G401 (cell line): ENCODE measurements at places on chromosomes 6 and 20. TPM values are rescaled to one million over a fixed set of nuclear protein-coding genes. Genes with fewer than 3 reads are reported as not detected.

DNA sequence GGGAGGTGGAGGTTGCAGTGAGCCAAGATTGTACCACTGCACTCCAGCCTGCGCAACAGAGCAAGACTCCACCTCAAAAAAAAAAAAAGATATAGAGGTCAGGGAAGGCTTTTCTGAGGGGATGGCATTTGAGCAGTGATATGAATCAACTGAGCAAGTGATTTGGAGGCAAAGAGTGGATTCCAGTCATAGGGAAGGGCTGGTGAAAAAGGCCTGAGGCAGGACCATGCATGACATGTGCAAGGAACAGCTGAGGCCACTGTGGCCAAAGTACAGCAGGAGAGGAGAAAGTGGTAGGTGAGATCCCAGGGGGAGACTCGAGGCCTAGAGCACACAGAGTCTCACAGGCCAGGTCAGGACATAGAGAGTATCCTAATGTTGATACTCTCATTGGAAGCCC, 20.1 kb upstream of the PTPRT start:
- no peak for DNase-seq

- no peak for DNase-seq
Observed at GRCh38 chr6:157528931-157529653, 148.1 kb downstream of the ZDHHC14 start.

DNA sequence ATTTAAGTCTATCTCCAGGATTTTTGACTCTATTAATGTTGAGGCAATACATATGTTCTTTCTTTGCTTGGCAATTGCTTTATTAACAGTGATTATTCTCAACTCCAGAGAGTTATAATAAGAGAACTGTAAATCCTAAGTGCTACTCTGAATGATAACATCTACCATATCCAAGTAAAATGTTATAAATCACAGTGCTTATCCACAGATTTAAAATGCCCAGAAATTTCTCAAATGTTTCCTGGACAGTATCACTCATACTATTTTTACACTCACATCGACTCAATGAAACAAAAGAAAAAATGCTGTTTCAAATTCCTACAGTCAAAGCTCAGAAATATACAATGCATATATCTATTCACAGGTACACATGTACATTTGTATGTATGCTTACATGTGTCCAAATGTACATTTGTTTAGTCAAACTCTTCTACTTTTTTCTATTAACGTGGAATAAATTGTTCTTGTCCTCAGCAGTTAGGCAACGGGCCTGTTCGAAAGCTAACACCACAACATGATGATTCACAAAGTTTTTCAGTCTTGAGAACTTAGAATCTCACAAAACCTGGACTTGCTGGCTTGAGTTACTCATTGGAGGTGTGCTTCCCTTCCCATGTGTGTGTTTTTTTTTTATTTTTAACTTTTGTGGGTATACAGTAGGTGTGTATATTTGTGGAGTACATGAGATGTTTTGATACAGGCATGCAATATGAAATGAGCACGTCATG, 193.0 kb downstream of the GJA10 start:
- DNase-seq: no peak

DNA sequence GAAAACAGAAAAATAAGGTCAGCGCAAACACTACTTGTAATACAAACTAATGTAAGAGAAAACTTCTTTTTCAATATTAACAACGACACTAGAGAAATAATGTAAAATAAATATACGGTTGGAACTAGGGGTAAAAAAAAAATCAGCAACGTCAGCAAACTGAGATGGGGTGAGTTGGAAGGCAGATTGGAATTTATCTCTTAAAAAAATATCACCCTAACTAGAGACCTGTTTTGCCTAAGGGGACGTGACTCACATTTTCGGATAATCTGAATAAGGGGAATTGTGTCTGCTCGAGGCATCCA, 705 bp upstream of the UTRN start:
- DNase-seq: no peak

DNA sequence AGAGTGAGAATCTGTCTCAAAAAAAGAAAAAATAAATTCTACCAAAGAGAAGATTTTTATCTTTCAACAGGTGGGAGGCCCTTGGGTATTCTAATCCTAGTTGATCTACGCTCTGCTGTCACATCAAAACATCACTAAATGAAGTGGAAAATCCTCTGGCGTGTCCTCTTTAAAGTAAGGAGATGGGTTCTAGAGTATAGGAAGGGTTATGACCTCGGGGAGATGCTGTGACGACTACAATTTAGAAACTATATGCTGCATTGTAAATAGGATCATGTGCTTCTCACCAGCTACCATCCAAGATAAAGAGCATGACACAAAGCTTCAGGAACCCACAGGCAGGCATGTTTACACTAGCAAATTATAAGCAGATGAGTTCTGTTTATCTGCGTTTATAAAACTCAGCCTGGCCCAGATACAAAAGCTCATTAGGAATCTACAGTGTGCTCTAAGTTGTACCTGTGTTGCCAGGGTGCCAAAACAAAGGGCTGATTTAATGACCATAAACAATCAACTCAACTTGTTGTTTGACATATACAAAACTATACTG, 197.1 kb upstream of the PLN start:
- no peak for DNase-seq

- no peak for DNase-seq
Observed at GRCh38 chr6:168867247-168868102, 386.2 kb downstream of the THBS2 start.

The PREX1 gene
- 6.1 and 8.9 TPM in 2 replicates for total RNA-seq

The ZNF335 gene
- total RNA-seq: 7.2 and 11.1 TPM in 2 replicates

The CLVS2 gene
- not detected in 2 replicates for total RNA-seq
